ENCODE measurements at places on chromosomes 5 and 9.

DNA sequence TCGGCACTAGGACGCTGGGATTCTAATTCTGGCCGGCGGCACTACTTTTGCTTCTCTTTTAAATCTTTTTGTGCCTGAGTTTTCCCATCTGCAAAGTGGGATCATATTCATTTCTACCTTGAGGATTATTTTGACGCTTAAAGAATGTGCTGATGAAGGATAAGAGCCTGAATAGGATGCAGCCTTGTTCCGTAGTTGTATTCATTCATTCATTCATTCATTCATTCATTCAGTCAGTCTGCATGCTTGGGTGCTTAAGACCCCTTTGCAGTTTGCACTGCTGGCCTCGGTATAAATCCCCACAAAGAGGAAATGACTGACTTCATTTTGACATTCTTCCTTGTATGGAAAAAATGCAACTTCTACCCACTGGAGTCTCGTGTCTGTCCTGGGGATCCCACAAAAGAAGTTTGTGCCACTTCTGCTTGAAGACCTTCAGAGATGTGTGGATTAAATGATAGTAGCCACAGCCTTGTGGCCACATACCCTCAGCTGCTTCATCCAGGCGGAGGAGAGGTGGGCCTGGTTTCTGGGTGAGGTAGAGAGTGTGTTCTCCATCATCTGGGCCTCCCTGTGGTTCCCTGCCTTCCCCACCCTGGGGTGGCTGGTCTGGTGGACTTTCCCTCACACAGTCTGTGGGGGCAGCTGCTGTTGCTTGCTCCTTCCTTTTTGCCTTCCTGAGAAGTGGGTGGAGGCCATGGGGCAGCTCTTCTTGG, 62.6 kb downstream of the PPARGC1B start:
- DNase-seq = no peak

DNA sequence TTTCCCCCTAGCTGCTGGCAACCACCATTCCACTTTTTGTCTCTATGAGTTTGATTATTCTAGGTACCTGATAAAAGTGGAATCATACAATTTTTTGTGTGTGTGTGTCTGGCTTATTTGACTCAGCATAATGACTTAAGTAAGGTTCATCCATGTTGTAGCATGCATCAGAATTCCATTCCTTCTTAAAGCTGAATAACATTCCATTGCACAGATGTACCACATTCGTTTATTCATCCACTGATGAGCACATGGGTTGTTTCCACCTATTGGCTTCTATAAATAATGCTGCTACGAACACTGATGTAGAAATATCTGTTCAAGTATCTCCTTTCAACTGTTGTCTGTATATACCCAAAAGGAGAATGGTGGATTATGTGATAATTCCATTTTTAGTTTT, 33.7 kb downstream of the AP3B1 start:
- DNase-seq = no peak

GRCh38 chr9:13089666-13090065, 189.8 kb downstream of the MPDZ start:
- no peak for DNase-seq

GRCh38 chr5:36111238-36111637, 40.4 kb downstream of the LMBRD2 start:
- DNase-seq = no peak

- no peak for DNase-seq
Measured at GRCh38 chr5:42461033-42461432, 37.8 kb downstream of the GHR start.

DNA sequence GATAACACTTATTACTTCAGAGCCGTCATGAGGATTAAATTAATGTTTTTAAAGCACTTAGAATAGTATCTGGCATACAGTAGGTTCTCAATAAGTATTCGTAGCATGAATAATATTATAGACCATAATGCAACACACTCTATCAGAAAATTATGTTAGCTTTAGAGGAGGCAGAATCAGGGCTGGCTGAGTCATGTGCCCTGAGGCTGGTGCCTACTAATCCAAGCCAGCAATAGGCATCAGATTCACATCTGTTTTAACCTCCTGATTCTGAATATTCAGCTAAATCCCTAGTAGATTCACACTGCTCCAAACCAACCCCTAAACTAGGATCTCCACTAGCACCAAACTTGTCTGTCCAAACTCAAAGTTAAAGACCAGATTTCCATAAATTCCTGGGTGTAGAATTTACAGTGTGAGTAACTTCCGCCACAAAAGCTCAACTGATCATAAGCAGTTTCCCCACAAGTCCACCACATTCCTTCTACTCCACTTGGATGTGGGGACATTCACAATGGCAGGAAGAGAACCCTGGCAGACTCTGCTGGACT, 170.0 kb upstream of the DAPK1 start:
- DNase-seq = no peak

DNA sequence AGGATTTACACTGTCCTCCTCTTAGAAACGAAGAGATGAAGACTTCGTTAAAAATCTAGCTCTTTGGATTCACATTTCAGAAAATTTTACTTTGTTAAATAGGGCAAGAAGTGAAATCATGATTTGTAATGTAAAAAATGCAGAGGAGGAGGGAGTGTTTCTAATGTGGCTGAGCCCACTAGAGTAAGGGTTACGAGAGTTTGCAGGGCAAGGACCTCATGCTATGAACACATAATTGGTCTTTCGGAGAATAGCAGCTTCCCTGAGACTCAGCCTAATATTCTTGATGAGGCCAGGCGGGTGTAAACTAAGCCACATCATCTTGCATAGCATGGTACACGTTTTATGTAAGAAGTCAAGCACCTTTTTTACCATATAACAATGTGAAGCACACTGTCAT, 191.0 kb upstream of the ADAMTS16 start:
- DNase-seq = no peak

- no peak for DNase-seq
Measured at GRCh38 chr9:123305879-123306278, 37.5 kb upstream of the STRBP start.

DNA sequence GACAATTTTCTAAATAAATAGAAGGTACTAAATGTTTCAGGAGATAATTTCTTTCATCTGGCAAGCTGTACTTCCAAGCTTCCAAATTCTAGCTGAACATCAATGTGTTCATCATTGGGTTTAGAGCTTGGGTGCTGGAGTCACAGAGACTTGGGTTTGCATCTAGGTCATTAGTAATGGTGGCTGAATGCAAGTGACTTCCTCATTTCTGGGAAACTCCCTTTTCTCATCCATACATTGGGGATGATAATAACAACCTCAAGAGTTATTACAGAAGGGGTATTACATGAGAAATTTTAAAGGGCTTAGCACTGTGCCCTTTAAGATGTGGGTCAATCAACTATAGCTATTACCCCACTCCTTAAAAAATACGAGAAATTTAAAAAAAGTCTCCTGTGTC, 41.1 kb upstream of the KLF4 start:
- no peak for DNase-seq

DNA sequence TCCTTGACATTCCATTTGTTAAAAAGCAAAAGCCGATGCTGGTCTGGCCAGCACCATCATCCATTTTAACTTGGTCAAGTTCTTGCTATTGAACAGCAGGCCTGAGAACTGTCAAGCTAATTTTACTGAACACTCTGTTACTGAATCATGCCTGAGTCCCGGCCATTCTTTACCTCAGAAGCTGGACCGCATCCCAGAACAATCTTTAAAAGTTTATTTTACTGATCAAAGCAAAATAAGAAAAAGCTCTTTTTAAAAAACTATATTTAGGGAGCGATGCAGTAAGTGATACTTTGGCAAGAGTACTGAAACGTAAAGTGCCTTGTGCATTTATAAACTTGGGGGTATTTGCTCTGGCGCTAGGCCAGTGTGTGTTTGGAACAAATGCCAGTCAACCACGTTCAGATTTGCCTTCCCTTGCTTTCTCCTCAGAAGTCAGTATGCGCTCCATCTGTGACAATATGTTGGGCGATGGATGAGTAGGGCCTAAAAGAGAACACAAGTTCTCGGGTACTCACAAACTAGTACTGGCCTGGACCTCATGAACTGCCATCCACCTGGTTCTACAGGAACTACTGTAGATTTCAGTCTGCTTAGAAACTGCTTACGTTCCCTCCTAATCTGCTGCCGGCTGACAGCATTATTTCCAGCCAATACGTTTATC, 161.9 kb downstream of the MAPKAP1 start:
- DNase-seq = no peak

DNA sequence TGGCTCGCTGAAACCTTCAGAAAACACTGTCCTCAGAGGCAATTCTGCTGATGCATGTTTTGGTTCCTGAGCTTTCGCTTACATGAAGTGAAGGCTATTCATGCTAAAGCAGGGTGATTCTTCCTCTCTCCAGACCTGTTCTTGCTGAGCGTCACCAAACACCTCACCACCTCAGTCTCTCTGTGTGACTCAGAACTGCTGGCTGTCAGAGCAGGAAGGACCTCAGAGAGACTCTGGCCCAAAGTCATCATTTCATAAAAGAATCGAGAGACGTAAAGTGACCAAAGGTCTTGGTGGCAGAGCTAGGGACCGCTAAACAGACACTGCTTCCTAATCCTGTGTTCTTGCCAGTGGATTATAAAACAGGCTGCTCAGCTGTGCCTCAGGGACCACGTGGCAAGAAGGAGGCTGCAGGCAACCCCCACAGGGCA, 73.8 kb downstream of the LHFPL2 start:
- peak; percentile 29 for DNase-seq

- DNase-seq = no peak
Measured at GRCh38 chr5:118144540-118144939, 843.8 kb downstream of the DTWD2 start.

DNA sequence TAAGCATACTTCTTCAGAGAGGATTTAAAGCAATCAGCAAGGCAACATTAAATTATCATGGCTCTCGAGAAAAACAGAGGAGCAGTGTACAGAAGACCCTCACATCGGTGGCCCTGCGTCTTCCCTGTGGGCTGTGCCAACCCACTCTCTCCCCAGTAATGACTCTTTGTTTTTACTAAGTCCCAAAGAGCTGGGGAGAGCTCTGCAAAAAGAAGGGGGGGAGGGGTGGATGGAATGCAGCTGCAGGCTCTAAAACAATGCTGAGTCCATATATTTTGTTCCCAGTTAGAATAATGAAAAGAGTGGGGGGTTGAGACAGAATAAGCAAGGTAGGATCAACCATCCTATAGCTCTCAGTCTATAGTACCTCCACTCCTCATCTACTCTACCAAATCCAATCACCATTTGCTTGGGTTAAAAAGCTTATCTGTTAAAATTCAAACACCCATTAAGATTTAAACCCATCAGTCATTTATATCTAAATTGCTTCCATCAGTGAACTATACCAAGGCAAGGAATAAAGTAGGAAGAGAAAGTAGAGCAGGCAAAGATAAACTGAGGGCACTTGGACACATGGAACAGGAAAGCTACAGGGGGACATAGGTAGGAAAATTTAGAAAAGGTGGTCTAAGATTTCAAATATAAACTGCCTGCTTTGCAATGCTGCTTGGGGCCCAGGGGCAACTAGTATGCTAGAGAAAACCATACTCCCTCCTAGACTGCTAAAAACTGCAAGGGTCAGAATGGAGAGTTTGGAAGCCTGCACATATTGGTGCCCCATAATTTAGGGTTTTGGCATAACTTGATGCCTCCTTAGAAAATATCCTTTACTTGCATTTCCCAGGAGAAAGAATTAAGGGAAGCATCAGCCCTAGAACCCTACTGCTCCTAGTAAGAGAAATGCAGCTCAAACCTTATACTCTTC, 20.6 kb downstream of the ELL2 start:
- DNase-seq = no peak

- DNase-seq = no peak
Measured at GRCh38 chr5:150644514-150644913, 4.1 kb downstream of the SYNPO start.

DNA sequence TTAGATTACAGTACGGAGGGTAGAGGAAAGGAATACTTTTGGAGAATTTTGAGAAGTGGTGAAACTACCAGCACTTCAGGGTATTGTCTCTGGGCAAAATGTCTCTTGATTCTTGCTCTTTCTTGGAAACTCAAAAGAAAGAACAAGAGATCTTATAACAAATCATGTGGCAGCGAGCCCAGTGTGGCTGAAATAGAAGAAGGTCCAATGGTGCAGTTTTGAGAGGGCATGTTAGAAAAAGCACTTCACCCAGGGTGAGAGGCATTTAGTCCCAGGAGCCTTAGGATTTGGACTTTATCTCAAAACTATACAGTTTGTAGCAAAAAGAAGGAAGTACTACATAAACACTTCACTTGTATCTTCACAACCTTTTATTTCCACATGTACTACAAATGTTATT, 39.4 kb downstream of the NNT start:
- no peak for DNase-seq

DNA sequence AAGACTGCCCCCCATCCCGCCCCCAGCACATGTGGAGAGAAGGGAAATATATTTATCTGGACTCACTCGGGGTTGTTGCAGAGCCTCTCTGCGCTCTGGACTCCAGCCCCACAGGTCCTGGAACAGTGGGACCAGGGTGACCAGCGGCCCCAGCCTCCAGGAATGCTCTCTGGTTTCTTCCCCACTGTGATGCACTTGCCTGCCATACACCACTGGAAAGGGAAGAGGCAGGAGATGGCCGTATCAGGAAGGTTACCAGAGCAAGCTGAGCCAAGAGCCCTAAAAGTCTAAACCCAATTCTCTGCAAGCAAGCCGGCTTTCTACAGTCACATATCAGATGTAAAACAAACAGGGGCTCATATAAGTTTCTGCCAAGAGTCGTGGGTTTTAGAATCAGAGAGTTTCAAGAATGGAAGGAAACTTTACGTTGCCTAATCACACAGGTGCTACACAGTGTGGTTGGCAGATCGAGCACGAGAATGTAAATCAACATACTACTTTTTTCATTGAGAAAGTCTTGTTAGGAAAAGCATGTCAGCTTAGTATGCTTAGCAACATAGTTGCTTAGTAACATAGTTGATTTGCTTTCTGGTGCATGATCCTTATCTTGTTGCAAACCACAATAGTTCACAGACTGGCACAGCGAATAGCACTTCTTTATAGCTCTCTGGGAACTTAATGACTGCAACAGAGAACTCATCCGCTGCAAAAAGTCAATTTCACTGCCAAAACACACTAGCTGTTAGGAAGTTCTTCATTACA, 201.2 kb downstream of the TARS1 start:
- no peak for DNase-seq

DNA sequence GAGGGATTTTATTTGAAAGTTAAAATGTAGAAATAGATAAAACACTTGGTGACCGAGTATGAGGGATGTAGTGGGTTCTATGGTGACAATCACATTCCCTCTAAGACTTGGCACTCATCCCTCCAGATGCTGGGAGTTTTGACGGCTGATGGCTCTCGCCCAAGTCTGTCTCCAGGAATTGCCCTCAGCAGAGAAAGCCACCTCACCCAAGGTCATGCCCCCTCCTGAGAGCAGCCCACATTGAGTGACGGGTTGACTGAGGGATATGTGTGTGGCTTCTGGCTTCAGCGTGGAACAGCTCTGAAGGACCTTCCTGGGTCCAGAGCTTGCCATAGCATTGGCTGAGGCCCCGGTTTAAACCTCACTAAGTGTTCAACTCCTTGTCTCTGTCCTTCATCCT, 19.4 kb downstream of the CAVIN4 start:
- no peak for DNase-seq

GRCh38 chr5:179153921-179154345, 93.8 kb downstream of the ZNF354C start:
- no peak for DNase-seq

- no peak for DNase-seq
Measured at GRCh38 chr5:5313101-5313635, 109.3 kb upstream of the ICE1 start.
